SHP77 (cell line): ENCODE measurements at places on chromosomes 5 and 9.

DNA sequence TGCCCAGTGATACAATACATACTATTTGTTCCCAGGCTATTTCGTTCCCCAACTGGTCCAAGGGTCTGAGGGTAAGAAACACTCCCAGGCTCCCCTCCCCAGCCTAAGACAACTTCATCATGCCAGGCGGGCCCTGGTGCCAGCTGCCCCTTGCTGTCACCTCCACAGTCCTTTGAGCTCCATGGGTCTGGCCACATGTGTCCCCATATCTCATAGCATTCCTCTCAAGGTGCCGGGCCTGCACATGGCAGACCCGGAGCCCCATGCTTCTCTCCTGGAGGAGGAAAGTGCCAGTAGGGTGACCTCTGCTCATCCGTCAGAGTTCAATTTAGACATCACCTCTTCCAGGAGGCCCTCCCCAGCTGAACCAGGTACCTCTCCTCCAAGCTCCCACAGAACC, 120.5 kb downstream of the C5orf15 start:
- no peak for DNase-seq

- no peak for DNase-seq
Observed at GRCh38 chr5:1761453-1761755, 38.2 kb downstream of the MRPL36 start.

DNA sequence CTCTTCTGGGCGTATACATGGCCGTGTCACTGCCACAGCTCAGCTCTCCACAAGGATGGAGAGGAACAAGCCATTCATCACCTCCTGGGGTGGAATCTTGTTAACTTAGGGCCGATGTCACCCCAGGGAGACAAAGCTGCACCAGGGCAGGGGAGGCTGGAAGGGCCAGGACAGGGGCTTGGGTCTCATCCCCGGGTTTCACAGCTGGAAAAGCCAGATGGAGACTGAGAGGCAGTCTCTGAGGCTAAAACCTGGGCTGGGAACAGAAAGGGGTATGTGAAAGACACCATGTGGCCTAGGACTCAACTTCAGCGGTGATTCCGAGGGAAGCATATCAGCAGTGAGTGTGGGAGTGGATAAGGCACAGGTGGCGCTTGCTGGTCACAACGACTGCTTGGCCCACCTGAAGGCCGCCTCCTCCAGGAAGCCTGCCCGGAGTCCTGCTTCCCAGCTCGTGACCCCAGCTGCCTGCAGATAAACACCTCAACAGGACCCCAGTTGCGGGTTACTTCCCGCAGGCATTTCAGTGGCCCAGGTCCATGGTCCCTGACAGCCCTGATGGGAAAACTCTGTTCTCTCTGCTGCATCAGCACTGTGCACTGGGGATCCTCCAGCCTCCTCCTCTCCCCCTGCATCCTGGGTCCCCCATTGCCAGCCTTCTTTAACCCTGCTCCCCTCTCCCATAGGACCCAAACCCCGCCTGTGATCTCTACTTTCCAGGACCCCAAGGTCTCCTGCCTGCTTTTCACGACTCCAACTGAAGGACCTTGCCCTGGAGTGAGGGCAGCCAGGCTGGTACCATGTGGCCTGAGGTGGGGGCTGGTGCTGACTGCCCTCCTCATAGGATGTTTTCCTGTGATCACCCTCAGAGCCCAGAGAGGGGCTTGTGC, 51.7 kb upstream of the FCN1 start:
- DNase-seq = no peak

GRCh38 chr5:14218897-14219573, 75.9 kb downstream of the TRIO start:
- no peak for DNase-seq

DNA sequence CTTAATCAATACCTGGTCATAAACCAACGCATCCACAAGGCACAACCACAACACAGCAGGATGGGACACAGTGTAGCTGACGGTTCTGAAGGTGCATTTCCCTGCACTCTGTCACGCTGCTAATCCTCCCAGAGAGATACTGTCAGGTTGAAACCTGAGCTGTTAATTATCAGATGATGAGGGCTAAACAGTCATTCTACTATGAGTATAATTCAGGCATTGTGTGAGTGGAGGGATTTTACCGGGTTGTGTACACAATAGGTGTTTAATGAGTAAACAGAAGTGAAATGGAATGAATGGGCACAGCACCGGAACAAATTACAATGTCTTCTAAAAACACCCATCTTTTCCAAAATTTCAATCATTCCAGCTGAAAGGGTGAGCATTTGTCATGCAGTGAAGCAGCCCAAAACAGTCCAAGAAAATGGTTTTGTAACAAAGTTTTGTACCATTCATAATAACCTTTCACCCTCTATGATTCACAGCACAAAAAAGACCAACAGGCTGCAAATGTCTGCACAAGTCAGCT, 71.5 kb downstream of the ABCA1 start:
- DNase-seq = no peak

- DNase-seq = no peak
Observed at GRCh38 chr5:21689587-21689986, 1163.6 kb downstream of the CDH12 start.

- DNase-seq = no peak
Observed at GRCh38 chr9:112366591-112366990, 13.3 kb upstream of the HSDL2 start.

GRCh38 chr5:173413471-173413982, 85.3 kb upstream of the STC2 start:
- DNase-seq = no peak

DNA sequence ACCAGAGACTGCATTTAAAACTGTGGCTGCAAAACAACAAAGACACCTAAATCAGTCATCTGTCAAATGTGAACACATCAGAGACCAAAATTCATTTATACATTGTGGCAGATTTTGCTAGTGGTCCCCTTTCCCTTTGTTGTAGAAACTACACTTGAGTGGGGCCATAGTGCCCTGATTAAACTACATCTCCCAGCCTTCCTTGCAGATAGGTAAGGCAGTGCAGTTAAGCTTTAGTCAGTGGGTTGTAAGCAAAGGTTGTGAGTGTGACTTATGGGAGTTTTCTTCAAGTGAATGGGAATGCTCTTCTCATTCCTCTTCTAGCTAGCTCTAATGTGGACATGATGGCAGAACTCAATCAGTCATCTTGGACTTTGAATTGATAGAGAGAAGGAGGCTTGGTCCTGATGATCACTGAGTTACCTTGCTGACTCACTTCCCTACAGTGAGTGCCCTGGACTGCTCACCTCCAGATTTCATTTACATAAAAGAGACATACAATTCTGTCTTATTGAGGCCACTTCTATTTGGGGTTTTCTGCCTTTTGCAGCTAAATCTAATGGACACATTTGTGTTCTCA, 35.2 kb upstream of the SPARC start:
- DNase-seq = no peak
